Activated T-cell treated with anti-CD3 and anti-CD28 coated beads for 1 hour (primary cell): ENCODE measurements at places on chromosomes 12 and 14.

- no peak for DNase-seq
These were observed 1.1 kb upstream of the TUBA1A start for GRCh38 chr12:49189731-49190716.

DNA sequence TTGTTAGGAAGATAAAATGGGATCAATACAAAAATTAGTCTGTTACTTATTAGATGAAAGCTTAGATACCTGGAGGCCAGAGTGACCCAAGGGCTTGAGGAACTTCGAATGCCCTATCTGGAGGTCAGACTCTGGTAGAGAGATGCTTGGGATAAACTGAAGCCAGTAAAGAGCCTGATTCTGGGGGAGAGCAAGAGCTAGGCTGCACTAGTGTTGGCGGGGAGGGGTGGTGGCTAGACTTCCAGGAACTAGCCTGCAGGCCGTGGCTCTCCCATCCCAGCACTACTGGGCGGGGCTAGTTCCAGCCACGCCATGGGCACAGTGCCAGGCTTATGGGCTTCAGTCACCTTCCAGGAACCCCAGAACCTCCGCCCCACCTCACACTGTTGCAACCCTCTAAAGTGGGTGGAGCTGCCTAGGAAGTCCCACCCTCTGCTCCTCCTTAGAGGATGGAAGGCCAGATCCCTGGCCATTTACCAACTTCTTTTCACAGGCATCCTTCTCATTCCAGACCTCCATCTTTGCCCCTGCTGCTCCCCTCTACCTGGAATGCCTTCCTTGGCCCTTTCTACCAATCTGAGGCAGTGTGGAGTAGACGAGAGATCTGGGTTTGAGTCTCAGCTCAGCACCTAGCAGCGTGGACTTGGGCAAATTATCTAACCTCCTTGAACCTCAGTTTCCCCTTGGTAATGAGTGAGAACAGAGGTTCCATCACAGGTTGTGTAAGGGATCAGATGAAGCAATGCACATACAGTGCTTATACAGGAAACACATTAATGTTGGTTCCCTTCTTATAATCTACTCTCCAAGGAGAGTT lies 6.3 kb upstream of the NFE2 start:
- DNase-seq: no peak

- no peak for DNase-seq
These were observed 71.1 kb downstream of the PTPRR start for GRCh38 chr12:70849265-70849960.

- DNase-seq: no peak
These were observed 357.3 kb upstream of the MIS18BP1 start for GRCh38 chr14:45610318-45610717.

- no peak for DNase-seq
These were observed 1.6 kb downstream of the MFAP5 start for GRCh38 chr12:8661016-8661415.

DNA sequence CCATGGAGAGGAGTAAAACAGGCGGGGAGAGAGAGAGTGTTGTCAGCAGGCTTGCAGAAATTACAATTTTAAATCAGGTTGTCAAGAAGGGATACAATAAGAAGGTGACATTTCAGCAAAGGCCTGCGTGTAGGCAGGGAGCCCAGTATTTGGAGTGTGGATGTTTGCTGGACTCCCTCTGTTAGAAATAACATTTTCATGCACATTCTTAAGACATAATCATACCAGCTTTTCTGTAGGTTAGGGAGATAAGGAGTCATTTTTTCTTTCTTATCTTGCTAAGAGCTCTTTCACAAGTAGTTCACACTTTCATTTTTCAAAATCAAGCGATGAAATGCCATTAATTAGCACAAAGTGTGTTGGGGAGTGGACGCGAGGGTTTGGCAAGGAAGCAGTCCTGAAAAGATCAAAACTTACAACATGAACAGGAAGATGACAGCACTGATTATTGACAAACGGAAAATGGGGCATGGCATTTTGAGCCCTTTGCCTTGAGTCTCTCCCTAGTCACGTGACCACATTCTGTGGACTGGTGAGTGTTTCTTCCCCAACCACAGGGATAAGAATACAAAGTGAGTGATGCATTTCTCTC lies 160.2 kb downstream of the DAD1 start:
- DNase-seq: no peak

GRCh38 chr14:85947461-85948139 lies 417.7 kb downstream of the FLRT2 start:
- DNase-seq: no peak

- no peak for DNase-seq
These were observed 1209.3 kb downstream of the FSCB start for GRCh38 chr14:43297794-43298193.
